ENCODE measurements at places on chromosomes 3 and 15.

GRCh38 chr15:83276661-83277060, 7.8 kb downstream of the BNC1 start:
- DNase-seq = no peak

- DNase-seq = no peak
These were observed 208.0 kb downstream of the ERC2 start for GRCh38 chr3:56260262-56260661.

- no peak for DNase-seq
These were observed 6.3 kb downstream of the ABCC5 start for GRCh38 chr3:184011230-184011876.

GRCh38 chr15:86573476-86573875, 493.8 kb downstream of the AGBL1 start:
- DNase-seq = no peak

DNA sequence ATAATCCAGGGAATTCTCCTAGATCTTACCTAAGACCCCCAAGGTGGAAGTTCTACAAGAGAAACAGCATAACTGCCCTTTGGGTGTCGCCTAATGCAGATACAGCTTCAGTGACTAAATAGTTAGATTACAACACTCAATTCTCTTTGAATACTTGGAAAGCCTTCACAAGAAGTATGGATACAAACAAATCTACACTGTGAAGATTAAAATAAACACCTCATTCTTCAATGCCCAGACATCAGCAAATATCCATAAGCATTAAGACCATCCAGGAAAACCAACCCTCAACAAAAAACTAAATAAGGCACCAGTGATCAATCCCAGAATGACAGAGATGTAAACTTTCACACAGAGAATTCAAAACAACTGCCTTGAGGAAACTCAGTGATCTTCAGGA, 963.2 kb downstream of the PLOD2 start:
- no peak for DNase-seq

DNA sequence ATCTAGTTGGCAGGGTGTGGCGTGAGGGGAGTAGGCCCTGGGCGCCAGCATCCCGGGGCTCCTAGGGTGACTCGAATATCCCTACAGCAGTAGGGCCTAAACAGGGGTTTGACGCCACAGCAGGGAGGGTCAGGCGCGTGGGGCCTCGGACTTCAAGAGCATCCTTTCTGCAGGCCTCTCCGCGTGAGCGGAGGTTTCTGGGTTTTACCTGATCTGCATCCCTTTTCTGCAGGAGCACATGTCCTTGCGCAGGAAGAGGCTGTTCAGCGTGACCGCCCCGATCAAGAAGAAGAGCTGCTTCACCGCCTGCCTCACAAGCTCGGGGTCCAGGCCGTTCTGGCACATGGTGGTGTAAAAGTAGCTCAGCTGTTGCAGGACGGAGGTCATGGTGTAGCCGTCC, 13.5 kb upstream of the GNB5 start:
- no peak for DNase-seq

DNA sequence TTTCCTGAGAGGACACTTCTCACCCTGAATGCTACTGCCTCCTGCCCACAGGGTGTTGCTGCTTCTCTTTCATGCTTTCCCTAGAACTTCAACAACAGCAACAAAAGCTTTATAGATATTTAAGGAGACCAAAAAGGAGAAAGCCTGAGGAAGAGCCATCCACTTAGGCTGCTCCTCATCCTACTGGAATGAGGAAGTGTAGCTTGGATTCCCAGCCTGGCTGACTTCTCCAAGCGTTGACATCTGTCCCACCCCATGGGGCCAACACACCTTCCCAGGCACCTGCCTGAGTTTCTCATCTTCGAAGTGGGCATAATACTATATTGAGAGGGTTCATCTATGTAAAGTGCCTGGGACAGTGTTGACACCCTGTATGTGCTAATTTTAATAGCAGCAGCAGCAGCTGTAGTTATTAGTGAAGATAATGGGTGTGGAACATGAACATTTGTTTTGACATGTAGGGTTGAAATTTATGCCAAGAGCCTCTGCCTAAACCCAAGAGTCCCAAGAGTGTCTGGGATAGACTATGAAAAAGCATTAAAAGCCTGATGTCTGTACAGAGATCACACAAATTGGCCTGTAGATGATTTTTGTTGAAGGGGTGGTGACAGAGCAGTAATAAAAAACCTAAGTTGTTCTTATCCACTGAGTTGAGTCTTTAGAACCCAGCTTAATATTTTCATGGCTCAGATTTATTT, 96.5 kb upstream of the PIAS1 start:
- no peak for DNase-seq

DNA sequence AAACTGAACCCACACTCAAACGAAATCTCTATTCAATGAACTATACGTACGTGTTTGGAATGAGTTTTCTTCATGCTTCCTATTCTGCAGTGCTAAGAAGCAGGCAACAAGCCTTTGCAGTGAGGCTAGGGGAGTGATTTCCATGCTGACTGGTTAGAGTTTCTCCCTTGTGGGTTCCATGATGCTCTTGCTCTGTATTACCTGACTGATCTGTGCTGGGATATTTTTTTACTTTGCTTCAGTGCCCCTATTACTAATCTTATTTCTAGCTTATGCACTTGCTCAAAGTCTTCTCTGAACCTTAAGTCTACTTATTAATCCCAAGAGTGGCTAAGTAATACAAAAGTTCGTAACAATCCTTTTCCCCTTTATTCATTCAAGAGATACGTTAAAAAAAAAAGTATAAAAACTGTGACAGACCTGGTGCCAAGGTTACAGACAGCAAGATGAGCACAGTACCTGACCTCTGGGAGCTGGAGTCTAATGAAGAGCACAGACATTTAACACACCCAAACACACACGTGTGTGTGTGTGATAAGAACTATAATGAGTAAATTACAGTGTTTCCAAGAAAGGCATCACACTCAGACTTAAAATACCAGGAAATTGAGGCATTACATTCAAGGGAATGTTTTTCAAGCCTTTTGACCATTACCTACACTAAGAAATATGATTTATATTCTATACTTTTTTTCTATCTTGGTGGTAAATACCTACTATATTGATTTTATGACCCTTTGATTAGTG, 50.5 kb upstream of the FBN1 start:
- no peak for DNase-seq

DNA sequence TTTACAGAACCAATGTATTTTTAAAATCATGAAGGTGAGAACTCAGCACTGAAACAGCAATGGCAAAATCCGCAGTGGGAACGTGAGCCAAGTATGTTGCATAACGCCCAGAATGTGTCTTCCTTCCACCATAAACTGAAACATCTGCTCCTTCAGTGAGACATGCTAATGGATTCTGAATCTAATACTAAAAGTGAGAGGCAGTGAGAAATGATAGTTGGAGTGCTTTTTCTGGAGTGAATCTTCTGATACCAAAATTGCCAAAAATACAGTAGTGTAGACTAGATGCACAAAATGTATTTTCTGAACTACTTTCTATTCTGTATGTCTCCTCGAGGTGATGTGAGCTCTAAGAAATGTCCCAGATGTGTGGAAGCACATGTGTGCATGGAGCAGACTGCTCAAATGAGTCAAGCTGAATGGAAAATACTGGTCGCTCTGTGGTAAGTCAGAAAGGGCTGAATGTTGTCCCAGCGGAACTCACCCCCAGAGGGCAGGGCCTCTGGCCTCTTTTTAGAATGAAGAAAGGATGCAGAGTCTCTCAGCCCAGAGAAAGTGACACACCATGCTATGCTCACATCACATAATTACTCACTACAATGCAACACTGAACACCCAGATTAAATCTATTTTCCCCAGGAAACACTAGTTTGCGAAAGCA, 73.0 kb downstream of the ATP10A start:
- peak; percentile 61 for DNase-seq
